ENCODE measurements at places on chromosomes 5 and 9. TPM values are rescaled to one million over a fixed set of nuclear protein-coding genes. Genes with fewer than 3 reads are reported as not detected.

- H3K4me3 ChIP-seq, result no peak overlapping the region
- H3K27me3 ChIP-seq, result peaks cover 100% of the 10 kb centered on the region
- DNase-seq, result peak; percentile 37
- H3K4me1 ChIP-seq, result peaks cover 6% of the 10 kb centered on the region
Observed at GRCh38 chr9:21967169-21967568, 27.0 kb downstream of the CDKN2A start.

Gene FYB1
- total RNA-seq, result not detected

Gene PCDHGA11
- total RNA-seq, result 13.3 TPM

- no peaks in the 10 kb centered on the region for H3K27me3 ChIP-seq
- no peaks in the 10 kb centered on the region for H3K36me3 ChIP-seq
- H3K4me3 ChIP-seq, result no peak overlapping the region
- peak; percentile 83 for DNase-seq
- H3K27ac ChIP-seq, result peak overlapping the region; percentile 86
- H3K4me1 ChIP-seq, result peaks cover 23% of the 10 kb centered on the region
Observed at GRCh38 chr5:85814596-85814995, 803.1 kb upstream of the COX7C start.

- H3K4me3 ChIP-seq, result no peak overlapping the region
- H3K27ac ChIP-seq, result no peak overlapping the region
- no peak for DNase-seq
- H3K4me1 ChIP-seq, result peaks cover 27% of the 10 kb centered on the region
- H3K36me3 ChIP-seq, result no peaks in the 10 kb centered on the region
Observed at GRCh38 chr5:74257060-74257527, 383.4 kb downstream of the ENC1 start.

Gene SLC25A2
- 0.22 TPM for total RNA-seq

Gene MYORG
- 0.03 TPM for total RNA-seq

Gene TTC23L
- 0.96 TPM for total RNA-seq

GRCh38 chr9:23322392-23322791 is 503.6 kb downstream of the ELAVL2 start:
- no peaks in the 10 kb centered on the region for H3K4me1 ChIP-seq
- H3K36me3 ChIP-seq, result no peaks in the 10 kb centered on the region
- no peaks in the 10 kb centered on the region for H3K27me3 ChIP-seq

- no peak overlapping the region for H3K27ac ChIP-seq
- peak overlapping the region; percentile 66 for H3K4me3 ChIP-seq
- peaks cover 5% of the 10 kb centered on the region for H3K4me1 ChIP-seq
- no peaks in the 10 kb centered on the region for H3K36me3 ChIP-seq
- DNase-seq, result peak; percentile 59
Observed at GRCh38 chr5:77210964-77211690, 647 bp downstream of the PDE8B start.

Gene CTXN3
- 0.09 TPM for total RNA-seq

GRCh38 chr9:107483666-107484065 is 5.9 kb downstream of the KLF4 start:
- H3K4me3 ChIP-seq, result no peak overlapping the region
- H3K27ac ChIP-seq, result no peak overlapping the region
- H3K27me3 ChIP-seq, result peaks cover 33% of the 10 kb centered on the region
- H3K4me1 ChIP-seq, result peaks cover 5% of the 10 kb centered on the region
- DNase-seq, result no peak

- no peaks in the 10 kb centered on the region for H3K36me3 ChIP-seq
- H3K27me3 ChIP-seq, result no peaks in the 10 kb centered on the region
- peak; percentile 72 for DNase-seq
- H3K4me1 ChIP-seq, result no peaks in the 10 kb centered on the region
- no peak overlapping the region for H3K4me3 ChIP-seq
- no peak overlapping the region for H3K27ac ChIP-seq
Observed at GRCh38 chr5:110865400-110866094, 126.7 kb downstream of the SLC25A46 start.

GRCh38 chr5:133081703-133082102 is 29.9 kb downstream of the HSPA4 start:
- peaks cover 12% of the 10 kb centered on the region for H3K4me1 ChIP-seq
- no peak for DNase-seq
- H3K27me3 ChIP-seq, result no peaks in the 10 kb centered on the region
- no peak overlapping the region for H3K4me3 ChIP-seq

DNA sequence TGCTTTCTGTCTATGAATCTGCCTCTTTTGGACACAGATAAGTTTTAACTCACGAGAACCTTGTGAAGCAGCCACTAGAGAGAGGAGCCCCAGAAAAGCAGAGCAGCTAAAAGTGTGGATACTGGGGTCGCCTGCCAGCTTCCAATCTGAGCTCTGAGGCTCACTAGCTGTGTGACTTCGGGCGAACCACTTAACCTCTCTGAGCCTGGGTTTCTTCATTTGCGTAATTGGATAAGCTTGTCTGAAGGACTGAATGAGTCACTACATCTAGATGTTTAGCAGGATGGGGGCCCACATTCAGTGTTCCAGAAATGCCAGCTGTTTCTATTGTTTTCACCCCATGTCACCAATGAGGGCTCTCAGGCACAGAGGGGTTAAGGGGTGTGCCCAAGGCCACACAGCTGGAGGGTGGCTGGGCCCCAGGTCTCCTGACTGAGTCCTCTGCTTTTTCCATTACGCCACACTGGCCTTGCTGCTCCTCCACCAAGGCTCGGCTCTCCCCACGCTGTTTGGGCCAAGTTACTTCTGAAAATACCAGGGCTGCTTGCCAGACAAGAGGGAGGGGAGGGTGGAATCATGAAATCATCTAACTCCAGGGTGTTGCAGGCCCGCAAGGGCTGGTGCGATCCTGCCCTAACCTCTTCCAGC is 36.2 kb downstream of the SH3PXD2B start:
- no peak overlapping the region for H3K27ac ChIP-seq
- no peak for DNase-seq
- no peaks in the 10 kb centered on the region for H3K4me1 ChIP-seq
- H3K36me3 ChIP-seq, result no peaks in the 10 kb centered on the region
- H3K27me3 ChIP-seq, result no peaks in the 10 kb centered on the region
- H3K4me3 ChIP-seq, result no peak overlapping the region

Gene ANKRD34B
- total RNA-seq, result 0.77 TPM

- DNase-seq, result no peak
- H3K36me3 ChIP-seq, result no peaks in the 10 kb centered on the region
- no peak overlapping the region for H3K4me3 ChIP-seq
- no peaks in the 10 kb centered on the region for H3K27me3 ChIP-seq
Observed at GRCh38 chr5:157290156-157290980, 24.4 kb downstream of the CYFIP2 start.

- H3K4me1 ChIP-seq, result peaks cover 5% of the 10 kb centered on the region
- no peaks in the 10 kb centered on the region for H3K27me3 ChIP-seq
- no peaks in the 10 kb centered on the region for H3K36me3 ChIP-seq
Observed at GRCh38 chr5:11224436-11225187, 463.6 kb upstream of the DAP start.

GRCh38 chr5:124884114-124884513 is 137.7 kb upstream of the ZNF608 start:
- H3K36me3 ChIP-seq, result no peaks in the 10 kb centered on the region
- no peak for DNase-seq
- H3K27me3 ChIP-seq, result no peaks in the 10 kb centered on the region
- H3K4me3 ChIP-seq, result no peak overlapping the region
- no peak overlapping the region for H3K27ac ChIP-seq

Gene ROR2
- total RNA-seq, result 20.1 TPM

DNA sequence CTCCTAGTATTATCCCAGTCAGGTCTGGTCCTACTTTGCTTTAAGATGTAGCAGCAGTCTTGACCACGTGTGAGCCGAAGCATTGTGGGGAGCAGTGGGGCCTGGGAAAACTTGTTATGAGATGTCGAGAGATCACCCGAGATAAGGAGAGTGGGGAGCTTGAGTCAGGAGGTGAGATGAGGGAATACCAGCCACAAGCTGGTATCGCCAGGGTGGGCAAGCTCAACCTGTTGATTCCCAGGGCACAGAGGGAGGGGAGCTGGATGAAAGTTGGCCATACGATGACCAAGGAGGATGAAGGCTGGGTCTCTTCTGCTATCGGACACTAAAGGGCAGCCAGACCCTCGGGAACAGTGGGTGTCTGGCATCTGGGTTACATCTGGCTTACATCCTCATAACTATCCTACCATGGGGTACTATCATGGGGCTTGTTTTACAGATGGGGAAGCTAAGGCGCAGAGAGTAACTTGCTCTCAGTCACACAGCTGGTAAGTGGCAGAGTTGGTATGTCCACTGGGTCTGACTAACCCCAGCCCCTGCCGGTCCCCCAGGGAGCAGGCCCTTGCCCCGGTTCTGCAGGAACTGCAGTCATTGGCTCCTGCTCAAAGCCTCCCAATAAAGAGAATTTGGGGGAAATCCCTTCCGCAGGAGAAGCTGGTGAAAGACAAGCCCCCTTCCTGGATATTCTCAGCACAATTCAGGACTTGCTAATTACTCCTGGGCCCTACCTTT is 13.4 kb upstream of the TIFAB start:
- DNase-seq, result no peak
- no peak overlapping the region for H3K4me3 ChIP-seq
- peaks cover 6% of the 10 kb centered on the region for H3K4me1 ChIP-seq
- H3K36me3 ChIP-seq, result no peaks in the 10 kb centered on the region

DNA sequence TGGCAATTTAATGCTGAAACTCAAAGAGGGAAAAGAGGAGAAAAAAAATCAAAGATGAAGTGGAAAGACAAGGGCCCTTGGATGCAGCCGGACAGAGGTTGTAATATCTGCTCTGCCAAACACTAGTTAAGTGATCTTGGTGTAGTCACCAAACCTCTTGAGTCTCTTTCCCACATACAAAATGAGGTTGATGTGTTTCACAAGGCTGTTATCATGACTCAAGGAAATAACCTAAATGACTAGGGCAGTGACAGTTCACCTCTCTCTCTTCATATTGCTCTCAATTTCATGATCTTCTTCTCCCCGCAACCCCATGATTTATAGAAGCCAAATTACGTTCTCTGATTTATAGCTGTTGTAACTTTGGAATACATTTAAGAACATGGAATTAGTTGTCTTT is 44.9 kb downstream of the PIK3R1 start:
- H3K4me3 ChIP-seq, result no peak overlapping the region
- H3K27ac ChIP-seq, result no peak overlapping the region
- no peak for DNase-seq
- H3K4me1 ChIP-seq, result peaks cover 6% of the 10 kb centered on the region
- no peaks in the 10 kb centered on the region for H3K36me3 ChIP-seq

Gene SV2C
- total RNA-seq, result 0.06 TPM

DNA sequence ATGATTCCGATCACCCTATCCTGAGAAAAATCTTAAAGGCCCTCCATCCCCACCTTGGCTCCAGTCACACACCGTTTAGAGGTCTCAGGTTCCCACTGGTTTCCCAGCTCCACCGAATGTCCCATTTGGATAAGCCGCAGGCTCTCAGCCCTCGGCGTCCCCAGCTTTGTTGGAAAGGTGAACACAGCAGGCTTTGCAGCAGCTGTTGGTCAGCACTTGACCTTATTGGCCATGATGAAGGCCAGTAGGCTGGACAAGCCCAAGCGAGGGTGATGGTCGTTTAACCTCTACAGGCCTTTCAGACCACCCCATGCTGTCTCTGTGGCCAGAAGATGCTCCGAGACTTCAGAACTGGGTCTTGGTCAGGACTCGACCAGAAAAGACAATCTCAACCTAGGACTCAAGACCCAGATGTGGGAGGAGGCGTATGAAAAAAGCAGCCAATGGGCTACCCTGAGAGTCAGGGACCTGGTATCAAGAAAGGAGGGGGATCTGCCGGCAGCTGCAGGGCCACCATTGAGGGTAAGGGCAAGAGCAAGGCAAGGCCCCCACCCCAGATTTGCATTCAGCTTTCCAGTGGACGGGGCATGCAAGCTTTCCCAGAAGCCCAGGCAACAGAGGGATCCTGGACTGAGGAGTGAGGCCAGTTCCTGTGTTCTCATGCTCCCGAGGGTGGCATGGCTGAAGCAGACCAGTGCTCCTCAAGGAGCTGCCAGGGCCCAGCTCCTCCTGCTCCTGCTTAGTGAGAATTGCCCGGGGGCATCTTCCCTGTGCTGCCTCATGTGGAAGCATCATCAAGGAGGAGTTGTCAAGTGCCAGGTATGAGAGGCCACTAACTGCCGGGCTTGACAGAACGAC is 13.4 kb downstream of the UBE2QL1 start:
- H3K27ac ChIP-seq, result no peak overlapping the region
- peaks cover 7% of the 10 kb centered on the region for H3K4me1 ChIP-seq
- peaks cover 49% of the 10 kb centered on the region for H3K27me3 ChIP-seq
- H3K36me3 ChIP-seq, result no peaks in the 10 kb centered on the region

Gene HRH2
- 0.19 TPM for total RNA-seq

- H3K36me3 ChIP-seq, result no peaks in the 10 kb centered on the region
- H3K27me3 ChIP-seq, result no peaks in the 10 kb centered on the region
- H3K4me1 ChIP-seq, result peaks cover 8% of the 10 kb centered on the region
- H3K4me3 ChIP-seq, result no peak overlapping the region
Observed at GRCh38 chr9:129316281-129317030, 138.4 kb upstream of the IER5L start.

DNA sequence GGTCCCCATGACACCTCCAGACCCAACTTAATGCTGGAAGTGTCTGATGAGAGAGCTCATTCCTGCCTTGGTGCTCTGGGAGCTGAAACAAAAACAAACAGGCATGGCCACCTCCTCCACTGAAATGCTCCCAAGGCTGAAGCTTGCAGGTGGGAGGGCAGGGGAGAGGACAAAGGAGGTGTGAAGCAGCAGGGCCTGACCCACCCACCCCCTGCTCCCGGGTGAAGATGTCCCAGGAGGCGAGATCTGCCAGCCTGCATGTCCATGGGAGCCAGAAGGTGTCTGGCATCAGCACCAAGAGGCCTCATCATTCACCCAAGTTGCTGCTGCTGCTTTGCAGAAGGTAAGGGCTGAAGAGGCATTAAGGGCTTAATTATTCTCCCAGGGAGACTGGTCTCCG is 4.2 kb upstream of the CCIN start:
- DNase-seq, result no peak
- H3K27me3 ChIP-seq, result no peaks in the 10 kb centered on the region
- H3K4me1 ChIP-seq, result peaks cover 20% of the 10 kb centered on the region
- H3K27ac ChIP-seq, result no peak overlapping the region

DNA sequence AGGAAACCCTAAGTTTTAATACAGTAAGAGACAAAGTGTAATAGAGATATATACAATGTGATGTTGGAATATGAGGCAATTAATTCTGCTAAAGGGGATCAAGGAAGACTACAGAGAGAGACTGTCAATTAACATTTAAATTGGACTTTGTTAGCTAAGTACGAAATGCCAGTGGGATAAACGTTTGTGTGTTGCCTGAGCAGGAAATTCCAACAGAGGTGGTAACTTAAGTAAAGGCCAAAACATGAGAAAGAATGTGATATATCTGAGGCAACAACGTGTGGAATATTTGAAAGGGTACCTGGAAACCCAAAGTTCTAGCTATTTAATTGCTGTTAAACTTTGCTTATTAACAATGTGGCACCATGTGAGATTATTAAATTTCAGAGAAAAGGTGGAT is 1666.9 kb upstream of the WWC1 start:
- no peak overlapping the region for H3K4me3 ChIP-seq
- peaks cover 15% of the 10 kb centered on the region for H3K4me1 ChIP-seq
- no peaks in the 10 kb centered on the region for H3K36me3 ChIP-seq
